ENCODE measurements at places on chromosomes 1 and 21.
A peak's percentile ranks its signal among the peaks of the same experiment; 100 is the strongest.

DNA sequence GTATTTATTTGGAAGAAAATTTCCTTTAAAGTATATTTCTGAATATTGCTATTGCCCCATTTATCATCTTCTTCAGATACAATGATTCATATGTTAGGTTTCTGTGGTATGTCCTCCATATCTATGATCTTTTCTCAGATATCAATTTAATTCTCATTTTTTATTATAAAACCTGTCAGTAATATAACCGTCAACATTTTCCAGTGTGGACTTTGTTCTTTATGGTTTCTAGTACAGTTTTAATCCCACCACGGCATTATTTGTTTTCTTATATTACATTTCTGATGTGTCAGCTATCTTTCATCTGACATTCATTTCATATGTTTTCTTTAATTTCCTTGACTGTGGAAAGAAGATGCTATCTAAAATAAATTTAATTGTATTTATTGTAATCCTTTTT is 97.9 kb downstream of the PLPPR5 start:
- DNase-seq, result no peak

- no peak for DNase-seq
These were observed 7.6 kb upstream of the ZNF326 start for GRCh38 chr1:89987159-89987819.

- DNase-seq, result peak; percentile 26
These were observed 596 bp downstream of the TOR3A start for GRCh38 chr1:179082333-179082998.

GRCh38 chr1:200739702-200740570 is 1.2 kb downstream of the CAMSAP2 start:
- peak; percentile 79 for DNase-seq

GRCh38 chr1:214360525-214361164 is 79.7 kb downstream of the SMYD2 start:
- DNase-seq, result no peak

DNA sequence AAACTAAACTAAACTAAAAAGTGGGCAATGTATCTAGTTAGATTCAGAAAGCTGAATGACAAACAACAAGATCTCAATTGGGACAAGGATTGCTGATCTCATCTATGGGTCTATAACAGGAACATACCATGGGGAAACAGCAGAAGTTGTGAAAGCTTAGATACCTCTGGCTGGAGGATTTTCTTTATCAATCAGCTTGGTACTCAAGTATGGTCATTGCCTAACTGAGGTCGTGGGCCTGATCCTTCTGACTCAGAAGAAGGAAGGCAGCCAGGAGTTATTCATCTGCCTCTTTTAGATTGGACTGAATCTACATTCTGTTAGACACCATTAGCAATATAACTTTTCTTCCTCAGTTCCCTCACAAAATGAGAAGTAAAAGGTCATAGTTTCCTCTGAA is 39.7 kb downstream of the DNTTIP2 start:
- no peak for DNase-seq

DNA sequence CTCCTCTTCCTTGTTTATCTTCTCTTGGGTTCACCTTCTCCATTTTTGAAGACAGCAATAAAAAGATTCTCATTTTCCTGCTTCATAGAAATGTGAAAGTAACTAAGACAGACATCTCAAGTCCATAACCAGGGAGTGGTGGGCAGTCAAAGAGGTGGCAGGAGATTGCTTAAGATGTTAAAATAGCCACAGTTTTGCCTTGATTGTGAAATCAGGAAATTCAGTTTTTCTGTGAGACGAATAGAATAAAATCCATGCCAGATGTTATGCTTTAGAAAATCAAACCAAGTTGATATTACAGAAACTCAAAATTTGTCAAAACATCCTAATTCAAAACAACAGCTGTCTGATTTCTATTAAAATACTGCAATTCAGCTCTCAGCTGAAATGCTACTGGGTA is 57.2 kb downstream of the TNN start:
- DNase-seq, result no peak

GRCh38 chr1:166947398-166948043 is 27.8 kb downstream of the ILDR2 start:
- peak; percentile 88 for DNase-seq

- DNase-seq, result no peak
These were observed 45.7 kb downstream of the CAPN9 start for GRCh38 chr1:230792691-230793462.

DNA sequence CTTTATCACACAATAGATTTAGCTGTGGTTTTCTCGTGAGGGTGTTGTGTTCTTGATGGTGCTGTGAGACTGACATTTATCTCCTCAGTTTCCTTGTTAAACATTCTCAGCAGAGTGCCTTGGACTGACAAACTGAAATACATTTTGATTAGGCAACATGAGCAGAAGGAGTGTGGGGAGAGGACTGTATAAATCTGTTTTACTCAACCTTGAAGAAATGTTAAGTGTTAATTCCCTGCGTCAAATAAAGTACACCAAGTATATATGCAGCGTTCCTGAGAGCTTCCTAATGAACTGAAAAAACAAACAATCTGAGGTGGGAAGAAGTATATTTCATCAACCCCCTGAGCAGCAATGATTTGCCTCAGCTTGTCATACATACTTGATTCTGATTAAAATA is 540.3 kb upstream of the B3GALT2 start:
- DNase-seq, result no peak

DNA sequence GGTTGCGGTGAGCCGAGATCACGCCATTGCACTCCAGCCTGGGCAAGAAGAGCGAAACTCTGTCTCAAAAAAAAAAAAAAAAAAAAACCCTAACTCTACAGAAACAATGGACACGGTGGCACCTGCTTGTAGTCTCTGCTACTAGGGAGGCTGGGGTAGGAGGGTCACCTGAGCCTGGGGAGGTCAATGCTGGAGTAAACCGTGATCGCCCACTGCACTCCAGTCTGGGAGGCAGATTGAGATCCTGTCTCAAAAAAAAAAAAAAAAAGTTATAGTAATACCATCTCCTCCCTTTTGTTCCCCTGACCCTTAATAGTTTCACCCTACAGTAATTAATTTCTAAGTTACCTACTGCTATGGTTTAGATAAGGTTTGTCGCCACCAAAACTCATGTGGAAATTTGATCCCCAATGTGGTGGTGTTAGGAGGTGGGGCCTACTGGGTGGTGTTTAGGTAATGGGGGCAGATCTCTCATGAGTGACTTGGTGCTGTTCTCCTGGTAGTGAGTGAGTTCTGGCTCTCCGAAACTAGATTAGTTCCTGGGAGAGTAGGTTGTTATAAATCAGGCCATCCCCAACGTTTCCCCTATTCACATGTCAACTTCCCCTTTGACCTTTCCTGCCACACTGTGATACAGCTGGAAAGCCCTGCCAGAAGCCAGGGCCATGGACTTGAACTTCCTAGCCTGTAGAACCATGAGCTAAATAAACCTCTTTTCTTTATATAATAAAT is 9.8 kb downstream of the FBXO42 start:
- DNase-seq, result no peak

- no peak for DNase-seq
These were observed 15.9 kb downstream of the AKIRIN1 start for GRCh38 chr1:39006726-39007645.

DNA sequence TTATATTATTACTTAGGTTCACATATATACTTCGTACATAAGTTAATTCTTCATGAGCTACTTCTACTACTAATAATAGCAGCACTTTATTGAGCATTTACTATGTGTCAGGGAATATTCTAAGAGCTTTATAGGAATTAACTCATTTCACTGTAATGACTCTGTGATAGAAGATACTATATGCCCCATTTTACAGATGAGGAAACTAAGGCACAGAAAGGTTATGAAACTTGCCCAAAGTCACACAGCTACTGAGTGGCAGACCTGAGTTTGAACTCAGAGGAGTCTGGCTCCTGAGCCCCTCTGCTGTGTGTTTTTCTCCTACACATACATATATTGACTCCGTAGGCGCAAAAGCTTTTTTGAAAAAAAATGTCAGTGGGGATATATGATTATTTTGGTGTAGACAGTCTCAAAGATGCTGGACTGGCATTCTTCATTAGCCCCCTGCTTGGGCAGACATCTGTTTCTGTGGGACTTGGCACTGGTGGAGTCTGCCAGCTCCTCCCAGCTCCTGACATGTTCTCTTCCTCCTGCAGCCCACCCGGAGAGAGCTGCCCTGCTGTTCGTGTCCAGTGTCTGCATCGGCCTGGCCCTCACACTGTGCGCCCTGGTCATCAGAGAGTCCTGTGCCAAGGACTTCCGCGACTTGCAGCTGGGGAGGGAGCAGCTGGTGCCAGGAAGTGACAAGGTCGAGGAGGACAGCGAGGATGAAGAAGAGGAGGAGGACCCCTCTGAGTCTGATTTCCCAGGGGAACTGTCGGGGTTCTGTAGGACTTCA is 70.9 kb downstream of the TCP10L start:
- no peak for DNase-seq

- DNase-seq, result no peak
These were observed 39.8 kb downstream of the OLIG1 start for GRCh38 chr21:33109574-33110339.

DNA sequence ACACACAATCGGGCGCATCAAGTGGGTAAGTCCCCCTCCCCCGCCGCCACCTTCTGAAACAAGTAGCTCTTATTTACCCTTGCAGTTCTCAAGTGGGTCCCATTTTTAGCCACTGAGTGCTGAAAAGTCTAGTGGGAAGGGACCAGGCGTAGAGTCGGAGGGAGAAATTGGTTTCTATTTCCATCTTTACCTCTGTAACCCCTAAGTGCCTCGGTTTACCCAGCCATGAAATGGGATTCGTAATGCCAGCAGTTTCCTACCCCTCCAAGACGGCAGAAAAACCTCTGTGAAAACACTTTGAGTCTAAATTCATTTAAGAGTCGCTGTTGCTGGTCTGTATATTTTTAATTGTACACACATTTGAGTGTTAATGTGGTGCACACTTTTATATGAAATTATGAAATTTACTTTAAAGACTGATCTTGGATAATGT is 928 bp downstream of the TLCD4 start:
- DNase-seq, result no peak

DNA sequence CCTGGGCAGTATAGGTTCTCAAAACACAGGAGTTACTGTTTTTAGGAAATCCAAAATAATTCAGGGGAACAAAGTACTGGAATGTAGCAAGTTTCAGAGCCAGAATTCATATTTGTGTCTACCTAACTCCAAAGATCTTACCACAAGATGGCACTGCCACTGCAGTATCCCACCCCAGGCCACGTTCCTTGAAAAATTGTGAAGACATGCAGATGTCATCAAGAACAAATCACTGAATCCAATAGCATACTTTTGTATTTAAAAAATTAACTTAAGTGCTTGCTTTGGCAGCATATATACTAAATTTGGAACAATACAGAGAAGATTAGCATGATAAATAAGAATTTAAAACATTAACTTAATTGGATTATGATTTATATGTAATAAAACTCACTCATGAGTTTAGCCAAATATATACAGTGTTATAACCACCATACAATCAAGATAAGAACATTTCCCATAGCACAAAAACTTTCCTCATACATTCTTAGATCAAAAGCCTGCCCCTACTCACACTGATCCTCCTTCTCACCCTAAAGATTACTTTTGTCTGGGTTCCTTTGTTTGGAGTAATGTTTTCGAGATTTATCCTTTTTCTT is 209.9 kb downstream of the FAF1 start:
- no peak for DNase-seq

Measured in posterior cingulate gyrus (tissue), 11 donors.